ENCODE measurements at places on chromosomes 7 and 10.

DNA sequence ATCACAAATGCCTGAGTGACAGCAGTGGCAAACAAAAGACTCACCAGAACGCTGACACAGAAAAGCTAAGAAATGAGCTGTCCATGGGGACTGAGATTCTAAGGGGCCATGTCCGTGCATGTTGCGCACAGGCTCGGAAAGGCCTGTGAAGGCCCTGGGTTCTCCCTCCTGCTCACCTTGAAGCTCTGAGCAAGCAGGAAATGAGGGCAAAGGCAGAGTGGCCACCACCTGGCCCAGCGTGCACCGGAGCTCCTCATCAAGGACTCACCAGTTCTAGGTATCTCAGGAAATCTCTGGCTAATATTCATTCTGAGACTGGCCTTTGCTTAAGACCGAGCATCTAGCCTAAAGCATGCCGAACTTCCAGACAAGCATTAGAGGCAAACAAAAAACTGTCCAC, 52.7 kb downstream of the MAD1L1 start:
- no peak for DNase-seq

- DNase-seq, result no peak
Observed at GRCh38 chr7:45617166-45617565, 43.0 kb downstream of the ADCY1 start.

DNA sequence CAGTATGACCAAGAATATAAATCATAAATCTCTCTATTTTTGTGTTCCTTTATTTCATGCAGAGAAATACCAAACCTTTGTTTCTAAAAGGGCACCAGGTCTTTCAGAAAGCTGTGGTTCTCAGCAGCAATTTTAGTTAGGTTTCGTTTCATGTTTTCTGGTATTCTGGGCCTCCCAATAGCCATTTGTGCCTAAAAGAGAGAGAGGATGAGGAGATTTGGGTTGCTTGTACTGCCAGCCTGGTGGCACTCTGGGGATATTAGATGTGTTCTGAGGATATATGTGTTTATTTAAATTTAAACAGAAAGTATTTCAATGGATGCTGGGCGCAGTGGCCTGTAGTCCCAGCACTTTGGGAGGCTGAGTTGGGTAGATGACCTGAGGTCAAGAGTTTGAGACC, 471.7 kb downstream of the AUTS2 start:
- no peak for DNase-seq

GRCh38 chr7:4209966-4210365, 472.1 kb upstream of the FOXK1 start:
- no peak for DNase-seq

DNA sequence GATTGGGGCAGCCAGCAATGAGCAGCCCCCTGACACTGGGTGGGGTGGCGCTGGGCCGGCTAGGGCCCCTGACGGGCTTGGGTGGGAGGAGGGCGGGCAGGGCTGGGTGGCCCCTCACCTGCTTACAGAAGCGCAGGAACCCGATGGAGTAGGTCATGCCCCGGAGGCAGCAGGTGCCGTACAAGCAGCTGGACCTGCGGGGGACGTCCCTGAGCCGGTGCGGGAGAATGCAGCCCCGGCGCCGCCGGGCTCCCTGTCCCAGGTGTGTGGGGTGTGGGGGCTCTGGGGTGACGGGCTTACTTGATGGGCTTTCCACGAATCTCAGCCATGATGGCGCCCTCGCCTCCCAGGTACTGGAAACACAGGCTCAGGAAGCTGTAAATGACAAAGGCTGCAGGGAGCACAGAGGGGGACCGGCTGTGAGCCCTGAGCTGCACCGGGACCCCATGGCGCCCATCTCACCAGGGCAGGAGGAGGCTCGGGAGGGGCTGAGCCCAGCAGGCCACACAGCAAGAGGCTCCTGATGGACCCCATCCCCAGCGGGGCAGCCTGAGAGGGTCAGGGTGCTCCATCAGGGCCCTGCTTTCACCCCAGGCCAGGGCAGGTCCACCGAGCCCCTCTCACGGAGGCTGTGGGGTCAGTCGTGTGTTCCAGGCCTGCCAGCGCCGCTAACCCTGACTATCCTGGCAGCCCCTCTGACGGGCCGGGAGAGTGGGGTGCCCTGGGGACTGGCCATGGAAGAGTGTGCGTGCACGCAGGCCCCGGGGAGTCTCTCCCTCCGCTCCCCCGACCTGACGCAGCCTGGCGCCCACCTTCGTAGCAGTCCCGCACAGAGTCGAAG, 5.8 kb downstream of the TMEM184A start:
- DNase-seq, result no peak

DNA sequence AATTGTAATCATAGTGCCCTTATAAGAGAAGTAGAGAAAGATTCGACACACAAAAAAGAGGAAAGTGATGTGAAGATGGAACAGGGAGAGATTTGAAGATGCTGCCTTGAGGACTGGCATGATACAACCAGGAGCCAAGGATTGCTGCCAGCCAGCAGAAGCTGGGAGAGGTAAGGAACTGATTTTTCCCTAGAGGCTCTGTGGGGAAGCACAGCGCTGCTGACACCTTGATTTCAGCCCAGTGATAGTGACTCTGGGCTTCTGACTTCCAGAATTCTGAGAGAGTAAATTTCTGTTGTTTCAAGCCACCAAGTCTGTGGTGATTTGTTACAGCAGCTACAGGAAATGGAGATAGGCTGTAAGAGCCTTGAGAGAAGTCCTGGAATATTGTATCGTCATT, 98.2 kb downstream of the RAB11FIP2 start:
- no peak for DNase-seq

DNA sequence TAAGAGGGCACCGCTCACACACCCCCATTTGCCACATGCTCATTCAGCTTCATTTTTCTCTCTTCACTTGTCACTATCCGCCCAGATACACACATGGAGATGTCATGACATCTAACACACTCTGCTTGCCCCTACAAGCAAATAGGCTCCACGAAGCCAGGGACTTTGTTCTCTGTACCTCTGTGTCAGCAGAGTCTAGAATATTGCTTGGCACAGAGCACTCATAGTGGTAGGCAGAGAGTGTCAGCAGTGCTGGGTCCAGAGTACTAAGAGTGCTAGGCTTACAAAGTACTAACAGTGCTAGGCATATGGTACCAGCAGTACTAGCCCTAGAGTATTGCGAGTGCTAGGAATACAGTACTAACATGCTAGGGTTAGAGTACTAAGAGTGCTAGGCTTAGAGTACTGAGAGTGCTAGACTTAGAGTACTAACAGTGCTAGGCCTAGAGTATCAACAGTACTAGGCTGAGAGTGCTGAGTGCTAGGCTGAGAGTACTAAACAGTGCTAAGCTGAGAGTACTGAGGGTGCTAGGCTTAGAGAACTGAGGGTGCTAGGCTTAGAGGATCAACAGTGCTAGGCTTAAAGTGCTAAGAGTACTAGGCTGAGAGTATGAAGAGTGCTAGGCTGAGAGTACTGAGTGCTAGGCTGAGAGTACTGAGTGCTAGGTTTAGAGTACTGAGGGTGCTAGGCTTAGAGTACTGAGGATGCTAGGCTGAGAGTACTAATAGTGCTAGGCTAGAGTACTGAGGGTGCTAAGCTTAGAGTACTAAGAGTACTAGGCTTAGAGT, 166.1 kb downstream of the PRKAG2 start:
- no peak for DNase-seq

Data from GM18507 (cell line).